LoVo (cell line): ENCODE measurements at places on chromosomes 5 and 9.
A peak's percentile ranks its signal among the peaks of the same experiment; 100 is the strongest.

GRCh38 chr5:16981700-16982099 is 45.6 kb upstream of the MYO10 start:
- DNase-seq: no peak

GRCh38 chr5:4939042-4939781 is 200.9 kb upstream of the ADAMTS16 start:
- DNase-seq: no peak

DNA sequence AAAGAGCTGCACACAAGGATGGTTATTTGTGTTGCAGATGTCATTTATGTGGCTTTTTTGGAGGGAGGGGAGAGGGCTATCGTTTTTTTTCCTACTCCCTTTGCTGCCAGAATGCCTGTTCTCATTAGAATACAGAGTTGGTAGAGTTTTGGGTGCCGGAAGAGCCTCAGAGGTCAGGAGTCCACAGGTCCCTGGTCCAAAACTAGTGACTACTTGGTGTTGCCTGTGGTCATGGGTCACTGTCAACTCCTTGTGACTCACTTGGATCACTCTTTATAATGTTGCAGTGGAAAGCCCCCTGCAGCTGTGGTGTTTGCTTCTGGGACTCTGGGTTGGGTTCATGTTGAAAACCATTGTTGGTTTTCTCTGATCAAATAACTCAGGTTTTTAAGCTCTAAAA is 131.4 kb downstream of the MAST4 start:
- DNase-seq: no peak

- DNase-seq: no peak
Observed at GRCh38 chr9:13568841-13569601, 289.5 kb upstream of the MPDZ start.

DNA sequence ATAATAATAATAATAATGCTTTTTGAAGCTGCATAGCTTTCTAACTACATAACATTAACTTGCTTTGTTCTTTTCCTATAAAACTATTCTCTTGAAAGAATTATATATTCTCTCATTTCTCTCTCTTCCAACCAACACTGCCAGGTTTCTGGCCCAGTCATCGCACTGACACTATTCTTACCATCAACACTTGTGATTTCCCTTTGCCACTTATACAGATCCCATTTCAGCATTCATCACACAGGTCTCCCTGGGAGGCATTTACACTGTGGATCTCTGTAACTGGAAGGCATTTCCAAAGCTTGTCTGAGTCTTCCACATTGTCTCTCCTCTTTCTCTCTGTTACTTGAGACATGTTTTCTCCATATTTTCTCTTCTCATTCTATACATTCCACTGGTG is 777.8 kb upstream of the ACO1 start:
- DNase-seq: no peak

GRCh38 chr5:139764886-139765408 is 30.7 kb upstream of the PSD2 start:
- DNase-seq: no peak

DNA sequence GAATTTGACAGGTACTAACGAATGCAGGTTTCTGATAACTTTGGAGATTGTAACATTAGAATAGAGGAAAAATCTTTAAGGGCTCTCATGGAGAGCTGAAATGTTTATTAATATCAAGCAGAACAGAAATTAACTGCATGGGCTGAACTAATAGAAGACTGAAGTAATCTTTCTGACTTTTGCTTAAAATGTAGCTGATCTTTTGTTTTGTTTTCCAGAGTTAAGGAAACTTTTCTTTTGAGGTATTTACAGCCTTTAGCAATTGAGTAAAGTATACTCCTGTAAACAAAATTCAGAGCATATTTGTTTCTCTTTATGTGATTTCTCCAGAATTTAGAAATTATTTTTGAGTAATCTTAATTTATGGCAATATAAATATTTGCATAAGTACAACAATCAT is 43.9 kb downstream of the SHC3 start:
- DNase-seq: no peak

GRCh38 chr5:106451998-106452397 is 1218.7 kb downstream of the EFNA5 start:
- DNase-seq: no peak

DNA sequence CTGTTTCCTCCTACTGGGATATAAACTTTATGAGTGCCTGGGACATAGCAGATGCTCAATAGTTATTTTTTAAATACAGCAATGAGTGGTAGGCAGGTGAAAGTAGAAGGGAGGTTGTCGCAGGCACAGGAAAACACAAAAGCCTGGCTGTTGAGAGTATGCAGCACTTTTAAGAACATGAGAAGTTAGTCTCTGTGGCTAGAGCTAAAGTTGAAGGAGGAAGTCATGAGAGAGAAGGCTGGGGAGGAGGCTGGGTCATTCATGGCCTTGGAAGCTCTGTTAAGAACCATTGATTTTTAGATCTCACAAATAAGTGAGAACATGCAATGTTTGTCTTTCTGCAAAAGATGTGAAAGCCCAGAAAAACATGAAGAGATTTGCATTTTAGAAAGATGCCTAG is 126.7 kb downstream of the PRKACG start:
- no peak for DNase-seq

DNA sequence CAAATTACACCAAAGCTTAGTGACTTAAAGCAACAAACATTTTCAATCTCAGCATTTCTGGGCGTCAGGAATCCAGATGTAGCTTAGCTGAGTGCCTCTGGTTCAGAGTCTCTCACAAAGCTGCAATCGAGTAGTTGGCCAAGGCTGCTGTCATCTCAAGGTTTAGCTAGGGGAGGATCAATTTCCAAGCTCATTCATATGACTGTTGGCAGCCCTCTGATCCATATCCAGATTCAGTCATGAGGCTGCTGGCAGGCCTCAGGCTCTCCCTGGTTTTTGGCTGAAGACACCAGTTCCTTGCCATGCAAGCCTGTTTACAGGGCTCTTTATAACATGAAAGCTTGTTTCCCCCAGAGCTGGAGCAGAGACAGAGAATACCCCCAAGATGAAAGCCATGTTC is 419.5 kb upstream of the TLE4 start:
- DNase-seq: no peak

DNA sequence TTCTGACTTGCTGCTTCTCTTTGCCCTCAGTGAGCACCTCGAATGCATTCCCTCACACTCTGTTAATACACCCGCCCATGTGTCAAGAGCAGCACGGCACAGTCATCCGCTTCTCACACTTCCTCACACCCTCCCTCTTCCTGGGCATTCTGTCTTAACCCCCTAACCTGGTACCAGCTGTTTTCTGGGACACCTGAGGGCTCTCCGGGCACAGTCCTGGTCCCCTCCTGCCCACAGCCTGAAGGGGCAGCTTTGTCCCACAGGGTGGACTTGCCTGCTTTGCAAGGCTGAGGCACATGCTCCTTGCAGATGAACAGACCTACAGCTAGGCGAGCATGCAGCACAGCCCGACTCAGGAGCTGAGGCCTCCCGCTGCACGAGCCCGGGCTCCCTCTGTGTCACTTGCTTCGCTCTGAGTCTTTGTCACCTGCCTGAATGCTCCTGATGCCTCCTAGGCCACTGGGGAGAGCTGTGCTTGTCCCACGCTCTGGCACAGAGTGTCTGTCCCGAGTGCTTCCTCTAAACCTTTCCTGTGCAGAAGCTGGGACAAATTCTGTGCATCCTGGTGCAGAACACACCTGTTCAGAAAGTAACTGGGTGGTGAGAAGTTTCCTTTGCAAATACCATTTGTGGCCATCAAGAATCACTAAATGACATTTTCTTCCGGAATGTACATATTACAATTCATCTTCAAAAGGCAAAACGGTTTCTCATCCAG is 47.8 kb downstream of the AHRR start:
- no peak for DNase-seq

DNA sequence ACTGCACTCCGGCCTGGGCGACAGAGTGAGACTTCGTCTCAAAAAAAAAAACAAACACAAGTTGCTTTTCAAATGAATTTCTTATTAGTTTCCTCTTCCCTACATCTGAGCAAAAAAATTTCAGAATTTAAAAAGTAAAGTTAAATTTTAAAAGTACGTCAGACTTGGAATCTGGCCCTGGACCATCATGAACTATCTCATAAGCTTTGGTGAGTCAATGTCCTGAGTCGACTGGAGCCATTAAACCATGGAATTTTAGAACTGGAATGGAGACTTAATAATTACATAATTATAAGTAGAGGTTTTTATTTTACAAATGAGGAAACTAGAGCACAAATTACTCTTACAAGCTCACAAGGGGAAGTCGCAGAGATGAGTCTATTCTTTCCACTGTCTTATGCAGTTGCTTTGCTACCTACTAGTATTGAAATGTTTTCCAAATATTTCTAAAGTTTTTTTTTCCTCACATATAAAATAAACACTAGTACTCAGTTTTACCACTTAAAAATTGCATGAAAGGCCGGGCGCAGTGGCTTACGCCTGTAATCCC is 98.0 kb upstream of the ZNF608 start:
- DNase-seq: no peak

GRCh38 chr5:35788724-35789123 is 68.0 kb upstream of the IL7R start:
- no peak for DNase-seq

- DNase-seq: no peak
Observed at GRCh38 chr9:12846035-12846434, 71.2 kb downstream of the LURAP1L start.

DNA sequence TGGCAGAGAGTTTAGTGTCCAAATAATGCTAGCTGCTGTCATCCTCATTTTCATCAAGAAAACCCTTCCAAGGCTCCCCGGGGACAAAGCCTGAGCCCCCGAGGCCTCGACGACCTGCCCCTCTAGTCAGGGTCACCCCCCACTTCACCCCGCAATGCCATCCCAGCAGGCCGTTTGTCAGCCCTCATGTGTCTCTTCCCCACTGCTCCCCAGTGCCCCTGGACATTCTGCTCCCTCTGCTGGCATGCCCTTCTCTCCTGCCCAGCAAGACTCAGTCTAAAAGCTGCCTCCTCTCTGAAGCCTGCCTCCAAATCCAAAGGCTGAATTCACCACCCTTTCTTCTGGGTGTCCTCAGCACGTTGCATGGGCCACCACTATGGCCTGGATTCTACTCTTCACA is 59.3 kb downstream of the PAX5 start:
- DNase-seq: no peak

- DNase-seq: peak; percentile 9
Observed at GRCh38 chr9:29332789-29333188, 1759.5 kb upstream of the C9orf72 start.

DNA sequence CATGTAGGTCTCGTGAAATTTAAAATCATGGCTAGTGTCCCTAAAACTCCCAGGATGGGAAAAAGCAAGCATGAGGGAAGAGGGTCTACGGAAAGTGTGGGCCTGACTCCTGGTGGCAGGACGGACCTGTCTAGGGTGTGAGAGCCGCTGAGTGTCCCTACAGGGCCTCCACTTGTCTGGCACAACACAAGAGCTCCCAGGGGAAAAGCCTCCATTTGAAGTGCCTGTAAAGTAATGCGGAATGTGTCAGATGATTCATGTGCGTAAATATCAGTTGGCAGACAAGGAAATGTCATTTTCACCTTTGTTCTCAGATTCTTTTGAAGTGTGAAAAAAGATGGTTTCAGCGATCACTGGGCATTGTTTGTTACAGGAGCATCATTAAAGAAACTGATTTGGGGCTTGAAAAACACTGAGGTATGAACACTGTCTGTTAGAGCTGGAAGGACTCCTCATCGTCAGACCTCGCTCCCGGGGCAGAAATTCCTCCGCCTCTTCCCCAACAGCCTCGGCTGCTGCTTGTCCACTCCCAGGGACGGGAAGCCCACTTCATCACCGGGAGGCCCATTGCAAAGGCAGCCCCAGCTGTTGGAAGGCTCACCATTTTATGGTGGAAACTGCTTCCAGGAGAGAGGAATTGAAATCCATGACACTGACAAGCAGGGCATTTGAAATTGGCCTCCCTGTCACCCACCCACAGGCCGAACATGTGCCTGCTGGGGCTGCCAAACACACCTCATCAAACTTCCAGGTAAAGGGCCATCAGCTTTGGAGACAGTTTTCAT is 240.8 kb downstream of the FSTL4 start:
- DNase-seq: peak; percentile 52

GRCh38 chr9:115234094-115234493 is 116.1 kb upstream of the TNC start:
- no peak for DNase-seq

GRCh38 chr9:116953271-116953670 is 266.2 kb downstream of the TRIM32 start:
- no peak for DNase-seq

DNA sequence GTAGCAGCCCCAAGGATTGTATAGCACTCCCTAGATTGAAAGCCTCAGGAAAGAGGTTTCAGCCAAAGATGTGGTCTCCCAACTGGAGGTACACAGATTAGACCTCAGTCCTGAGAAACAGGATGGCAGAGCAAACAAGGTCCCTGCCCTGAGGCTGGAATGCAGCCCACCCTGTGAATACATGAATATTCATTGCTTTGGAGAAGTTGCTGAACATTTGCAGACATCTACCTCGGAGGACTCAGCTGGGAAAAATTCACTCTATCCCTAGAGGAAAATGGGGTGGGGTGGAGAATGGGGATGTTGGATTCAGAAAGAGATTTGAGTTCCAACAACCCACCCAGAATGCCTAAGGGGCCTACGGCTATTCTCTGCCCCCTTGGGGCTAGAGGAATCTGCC is 129.4 kb downstream of the SLIT3 start:
- DNase-seq: no peak

DNA sequence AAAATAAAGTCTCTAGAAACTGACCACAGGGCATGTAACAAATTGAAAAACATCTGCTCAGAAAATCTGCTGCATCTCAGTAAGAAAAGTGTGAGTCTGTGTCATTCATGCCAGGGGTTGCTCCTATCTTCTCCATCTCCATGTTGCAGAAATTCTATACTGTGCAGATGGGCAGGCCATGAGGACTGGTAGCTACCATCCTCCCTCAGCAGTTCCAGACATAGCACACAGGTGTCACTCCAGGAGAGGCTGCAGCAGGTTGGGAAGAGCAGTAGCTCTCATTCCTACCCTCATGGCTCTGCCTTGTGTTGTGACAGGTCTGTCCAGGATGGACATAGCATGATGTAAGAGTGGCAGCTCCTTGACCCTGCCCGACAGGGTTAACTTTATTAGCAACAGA is 173.4 kb downstream of the NDUFS4 start:
- DNase-seq: no peak

DNA sequence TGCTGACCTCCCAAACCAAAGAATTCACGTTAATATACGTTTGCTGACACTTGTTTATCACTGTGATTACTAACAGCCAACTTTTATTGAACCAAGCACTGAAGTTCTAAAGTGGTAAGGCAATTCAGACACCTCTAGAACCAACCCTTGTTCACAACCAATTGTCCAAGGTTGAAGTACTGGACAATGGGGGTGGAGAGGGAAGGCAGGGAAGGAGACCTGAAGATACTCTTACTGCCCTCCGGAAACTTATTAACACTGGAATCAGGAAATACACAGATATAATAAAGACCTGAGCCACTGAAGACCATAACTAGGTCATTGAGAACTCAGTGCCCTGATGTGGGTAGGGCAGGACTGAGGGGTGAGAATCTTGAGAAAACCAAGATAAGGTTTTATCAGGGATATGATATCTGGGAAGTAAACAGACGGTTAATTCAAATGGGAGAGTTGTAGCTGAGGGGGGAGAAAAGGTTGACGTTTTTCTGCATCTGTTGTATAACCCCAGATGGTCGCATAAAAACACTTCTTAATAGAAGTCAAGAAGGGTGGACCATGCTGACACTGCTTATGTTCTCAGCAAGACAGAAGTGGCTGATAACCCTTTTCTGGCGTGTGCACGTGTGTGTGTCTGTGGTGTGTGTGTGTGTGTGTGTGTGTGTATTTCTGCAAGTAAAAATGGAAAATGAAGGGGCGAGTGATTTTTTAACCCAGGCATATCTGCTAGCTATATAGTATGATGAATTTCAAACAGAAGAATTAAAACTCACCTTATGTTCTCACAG is 125.9 kb downstream of the LHFPL2 start:
- no peak for DNase-seq

- DNase-seq: peak; percentile 25
Observed at GRCh38 chr9:98989036-98990000, 45.6 kb downstream of the COL15A1 start.
